ENCODE measurements at places on chromosomes 2 and 18.

DNA sequence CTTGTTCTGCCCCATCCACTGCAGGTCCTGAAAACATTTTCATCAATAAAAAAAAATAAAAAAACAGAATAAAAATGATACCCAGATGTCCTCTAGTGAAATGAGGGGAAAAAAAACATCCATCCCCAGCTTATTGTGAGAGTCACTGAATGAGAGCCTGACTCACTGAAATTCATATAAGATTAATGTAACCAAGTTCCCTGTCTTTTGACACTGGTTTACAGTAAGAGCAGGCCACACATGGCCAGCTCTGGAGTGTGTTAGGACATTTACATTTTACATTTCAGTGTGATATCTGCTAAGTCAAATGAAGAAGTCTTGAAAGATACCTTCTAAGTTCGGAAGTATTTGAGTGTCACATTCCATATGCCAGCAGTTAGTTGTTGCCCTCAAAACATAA, 21.1 kb upstream of the IL18R1 start:
- no peak for DNase-seq

DNA sequence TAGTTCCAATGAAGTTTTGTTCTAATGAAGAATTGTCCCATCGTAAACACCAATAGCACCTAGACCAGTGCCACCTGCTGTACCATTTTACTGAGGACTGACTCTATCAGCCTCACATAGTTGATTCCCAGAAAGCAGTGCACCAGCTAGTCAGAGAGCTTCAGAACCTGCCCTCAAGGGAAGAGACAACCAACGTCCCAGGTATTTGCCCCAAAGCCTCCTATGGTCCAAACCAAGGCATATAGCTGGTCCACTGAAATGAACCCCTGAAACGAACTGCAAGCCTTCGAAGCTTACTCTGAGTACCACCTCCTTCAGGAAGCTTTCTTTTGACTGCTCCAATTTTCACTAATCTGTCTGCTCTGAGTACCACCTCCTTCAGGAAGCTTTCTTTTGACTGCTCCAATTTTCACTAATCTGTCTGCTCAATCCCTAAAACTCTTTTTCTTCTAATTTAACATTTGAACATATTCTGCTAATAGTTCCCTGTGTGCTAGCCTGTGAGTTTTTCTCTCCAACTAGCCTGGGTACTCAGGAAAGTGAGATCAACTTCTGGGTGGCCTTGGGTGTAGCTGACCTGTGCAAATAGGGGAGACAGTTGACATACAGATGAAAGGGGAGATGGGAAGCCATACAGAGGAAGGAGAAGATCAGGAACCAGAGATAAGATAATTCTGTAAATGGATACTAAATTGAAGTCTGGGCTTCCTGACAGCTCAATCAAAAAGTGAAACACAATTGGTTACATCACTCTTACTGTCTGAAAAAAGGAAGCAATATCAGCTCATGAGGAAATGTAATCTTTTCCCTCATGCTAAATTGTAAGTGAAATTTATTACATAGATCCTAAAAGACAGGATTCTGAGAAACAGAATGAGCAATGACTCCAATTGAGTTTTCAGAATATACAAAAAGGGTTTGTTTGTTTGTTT, 33.5 kb upstream of the EML4 start:
- DNase-seq: no peak

DNA sequence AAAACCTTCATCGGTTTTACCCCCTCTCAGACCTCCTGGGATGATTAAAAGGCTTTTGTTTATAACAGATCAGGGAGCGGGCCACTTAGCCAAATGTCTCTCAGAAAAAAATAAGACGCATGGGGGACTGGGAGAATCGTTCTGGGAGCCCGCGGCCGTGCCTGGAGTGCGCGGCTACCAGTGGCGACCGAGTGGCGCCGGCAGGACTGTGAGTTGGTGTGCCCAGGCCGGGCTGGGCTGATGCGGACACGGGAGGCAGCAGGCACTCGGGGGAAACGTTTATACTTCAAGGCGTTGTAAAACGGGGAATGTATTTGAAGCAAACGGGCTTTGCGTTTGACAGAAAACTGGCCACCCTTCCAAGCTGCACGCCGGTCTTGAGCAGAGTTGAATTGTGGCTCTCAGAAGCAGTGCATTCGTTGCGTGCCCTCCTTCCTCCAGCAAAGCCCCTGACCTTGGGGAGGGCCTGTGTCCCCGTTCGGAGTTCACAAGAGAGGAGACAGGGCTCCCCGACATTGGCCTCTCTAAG, 4.7 kb upstream of the HOXD10 start:
- no peak for DNase-seq

GRCh38 chr2:221323513-221323912, 248.6 kb downstream of the EPHA4 start:
- DNase-seq: no peak

DNA sequence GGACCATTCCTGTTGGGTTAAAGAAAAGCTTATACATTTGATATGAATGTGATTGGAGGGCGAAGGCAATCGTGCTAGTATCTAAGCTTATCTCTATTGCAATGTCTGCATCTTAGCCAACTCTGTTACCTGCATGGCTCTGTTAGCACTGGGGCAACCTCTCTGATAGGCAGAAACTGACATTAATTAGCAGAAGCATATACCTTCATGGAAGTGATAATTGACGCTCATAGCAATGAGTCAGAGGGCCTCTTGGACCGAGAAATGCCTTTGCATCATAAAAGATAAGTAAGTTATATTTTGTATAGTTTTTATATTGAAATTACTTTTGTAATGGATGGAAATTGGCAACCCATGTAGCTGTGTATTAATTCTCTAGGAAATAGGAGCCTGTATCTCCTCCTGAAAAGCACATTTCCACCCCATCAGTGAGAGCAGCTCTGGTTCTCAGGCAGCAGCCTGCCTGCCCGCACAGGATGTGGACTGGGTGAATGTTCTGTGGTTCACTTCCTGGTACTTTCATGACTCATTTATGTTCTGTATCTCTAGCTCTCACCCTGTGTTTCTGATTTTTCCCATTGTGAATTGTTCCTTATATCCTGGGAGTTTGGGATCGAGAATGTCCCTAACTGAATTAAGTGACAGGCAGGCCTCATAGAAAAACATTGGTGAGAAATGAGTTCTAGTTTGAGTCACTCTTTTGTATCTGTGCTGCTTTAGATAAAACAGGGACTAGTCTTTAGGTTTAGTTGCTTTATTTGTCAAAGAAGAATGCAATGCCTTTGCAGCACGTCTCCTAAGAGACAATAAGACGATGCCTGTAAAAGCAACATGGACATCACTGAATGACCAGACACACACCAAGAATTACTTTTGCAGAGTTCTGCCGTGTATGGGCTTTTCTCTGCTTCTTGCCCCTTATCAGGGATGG, 344.9 kb downstream of the DCDC2C start:
- peak; percentile 10 for DNase-seq

- no peak for DNase-seq
Measured at GRCh38 chr2:146119586-146119985, 1599.7 kb upstream of the ZEB2 start.

- DNase-seq: no peak
Measured at GRCh38 chr2:240350696-240351087, 84.8 kb upstream of the GPC1 start.

- DNase-seq: no peak
Measured at GRCh38 chr2:207039225-207039624, 99.9 kb downstream of the CPO start.

- DNase-seq: no peak
Measured at GRCh38 chr2:224769489-224769888, 53.3 kb upstream of the CCDC195 start.

DNA sequence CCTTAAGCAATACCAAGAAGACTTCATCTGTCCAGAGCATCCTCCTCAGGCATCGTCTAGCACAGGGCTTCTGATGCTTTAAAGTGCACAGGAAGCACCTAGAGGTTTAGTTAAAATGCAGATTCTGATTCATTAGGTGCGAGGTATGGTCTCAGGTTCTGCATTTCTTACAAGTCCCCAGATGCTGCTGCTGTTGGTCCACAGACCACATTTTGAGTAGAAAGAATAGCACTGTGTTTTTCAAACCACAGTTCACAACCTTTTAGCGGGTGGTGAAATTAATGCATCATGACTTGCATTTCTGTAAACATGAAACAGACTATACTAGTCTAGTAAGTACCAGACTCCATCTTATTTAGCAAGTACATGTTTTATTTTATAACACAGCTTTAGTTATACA, 134.6 kb downstream of the TMEFF2 start:
- no peak for DNase-seq

GRCh38 chr2:96913117-96913397, 43.2 kb upstream of the SEMA4C start:
- DNase-seq: no peak

GRCh38 chr2:50263728-50264127, 768.2 kb downstream of the NRXN1 start:
- DNase-seq: no peak

- DNase-seq: no peak
Measured at GRCh38 chr2:178865146-178865936, 58.1 kb upstream of the TTN start.

DNA sequence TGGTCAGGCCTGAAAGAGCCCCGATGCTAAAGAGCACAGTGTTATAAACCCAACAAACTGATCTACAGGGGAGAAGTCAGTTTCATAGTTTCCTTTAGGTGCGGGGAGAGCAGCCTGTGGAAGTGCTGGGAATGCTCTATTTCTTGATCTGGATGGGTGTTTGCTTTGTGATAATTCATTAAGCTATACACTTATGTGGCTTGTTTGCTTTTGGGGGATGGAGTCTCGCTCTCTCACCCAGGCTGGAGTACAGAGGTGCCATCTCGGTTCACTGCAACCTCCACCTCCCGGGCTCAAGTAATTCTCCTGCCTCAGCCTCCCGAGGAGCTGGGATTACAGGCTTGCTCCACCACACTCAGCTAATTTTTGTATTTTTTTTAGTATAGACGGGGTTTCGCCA, 30.1 kb upstream of the CEP68 start:
- DNase-seq: no peak

DNA sequence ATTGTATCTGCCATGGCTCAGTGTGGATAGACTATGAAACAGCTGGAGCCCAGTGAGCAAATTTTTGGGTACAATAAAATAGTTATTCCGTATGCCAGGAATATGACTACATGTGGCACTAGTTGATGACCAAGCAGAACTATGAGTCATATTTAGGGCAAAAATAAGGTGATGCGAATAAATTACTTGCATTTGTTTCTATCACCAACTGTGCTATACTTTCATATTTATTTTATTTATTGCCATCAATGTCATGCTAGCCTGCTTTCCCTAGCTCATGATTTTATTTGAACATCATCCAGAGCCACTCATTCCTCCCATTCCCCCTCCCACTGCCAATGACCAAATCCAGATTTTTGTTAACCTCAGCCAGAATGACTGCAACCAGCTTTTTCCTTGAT, 13.3 kb upstream of the FAP start:
- DNase-seq: no peak

GRCh38 chr2:3959372-3959771, 256.0 kb downstream of the DCDC2C start:
- DNase-seq: no peak

DNA sequence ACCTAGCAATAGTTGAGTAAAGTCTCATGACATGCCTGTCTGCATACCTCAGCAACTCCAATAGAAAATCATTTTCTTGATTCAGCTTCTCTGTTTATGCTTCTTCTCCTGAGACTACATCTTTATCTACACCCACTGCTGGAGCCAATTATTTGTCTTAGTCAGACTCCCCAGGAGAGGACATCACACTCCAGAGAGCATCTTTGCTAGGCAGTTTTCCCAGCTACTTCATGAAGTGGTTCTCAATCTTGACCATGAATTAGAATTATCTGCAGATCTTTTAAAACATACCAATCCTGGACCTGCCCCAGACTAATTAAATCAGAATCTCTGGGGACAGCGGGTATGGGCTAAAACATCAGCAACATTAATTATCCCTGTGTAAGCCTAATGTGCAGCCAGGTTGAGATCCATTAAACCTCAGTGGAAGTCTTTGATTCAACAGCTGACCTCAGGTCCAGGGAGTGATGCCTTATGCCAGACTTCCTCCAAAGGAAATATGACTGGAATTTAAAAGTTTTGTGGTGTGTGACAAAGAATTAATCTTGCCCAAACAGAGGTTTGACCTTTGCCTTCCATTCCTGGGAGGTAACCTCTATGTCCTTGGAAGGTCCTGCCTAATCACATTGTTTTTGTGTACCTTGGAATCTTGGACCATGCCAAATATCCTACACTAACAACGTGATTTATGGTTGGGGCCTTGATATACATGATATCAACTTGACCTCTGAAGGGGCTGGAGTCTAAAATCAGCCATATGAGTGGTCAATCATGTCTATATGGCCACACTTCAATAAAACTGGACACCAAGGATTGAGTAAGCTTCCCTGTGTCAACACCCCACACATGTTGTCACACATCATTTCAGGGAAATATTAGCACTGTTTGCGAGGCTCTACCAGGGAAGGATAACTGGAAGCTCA, 99.3 kb upstream of the DNAJC10 start:
- no peak for DNase-seq

GRCh38 chr2:23012499-23012898, 372.5 kb upstream of the KLHL29 start:
- no peak for DNase-seq

- no peak for DNase-seq
Measured at GRCh38 chr2:109341355-109342255, 212.6 kb downstream of the SH3RF3 start.

DNA sequence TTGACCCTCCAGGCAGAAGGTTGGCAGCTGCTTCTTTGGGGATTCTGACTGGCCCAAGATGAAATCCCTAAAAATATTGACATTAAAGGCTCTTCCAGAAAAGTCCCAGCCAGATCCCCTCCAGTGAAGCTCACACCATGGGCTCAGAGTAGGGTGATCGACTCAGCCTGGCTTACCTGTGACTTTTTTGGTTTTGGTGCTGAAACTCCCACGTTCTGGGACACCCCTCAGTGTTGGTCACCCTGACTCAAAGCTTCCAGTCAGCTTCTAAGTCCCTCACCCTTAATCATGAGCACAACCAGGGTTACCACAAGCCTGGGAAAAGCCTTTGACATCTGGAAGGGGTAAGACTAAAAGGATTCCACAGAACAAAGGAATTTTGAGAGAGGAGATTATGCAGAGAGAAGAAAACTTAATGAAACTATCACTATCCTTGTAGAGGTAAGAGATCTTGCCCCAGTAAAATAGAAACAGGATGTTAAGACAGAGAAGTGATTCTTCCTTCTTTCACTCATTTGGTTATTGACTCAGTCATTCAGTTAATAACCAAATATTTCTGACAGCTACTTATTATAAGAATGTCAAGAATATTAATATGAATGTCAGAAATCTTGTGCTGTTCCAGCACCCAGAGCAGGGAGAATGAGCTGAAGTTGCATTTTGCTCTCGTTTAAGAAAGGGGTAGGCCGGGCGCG, 66.8 kb upstream of the SEC11C start:
- DNase-seq: no peak

DNA sequence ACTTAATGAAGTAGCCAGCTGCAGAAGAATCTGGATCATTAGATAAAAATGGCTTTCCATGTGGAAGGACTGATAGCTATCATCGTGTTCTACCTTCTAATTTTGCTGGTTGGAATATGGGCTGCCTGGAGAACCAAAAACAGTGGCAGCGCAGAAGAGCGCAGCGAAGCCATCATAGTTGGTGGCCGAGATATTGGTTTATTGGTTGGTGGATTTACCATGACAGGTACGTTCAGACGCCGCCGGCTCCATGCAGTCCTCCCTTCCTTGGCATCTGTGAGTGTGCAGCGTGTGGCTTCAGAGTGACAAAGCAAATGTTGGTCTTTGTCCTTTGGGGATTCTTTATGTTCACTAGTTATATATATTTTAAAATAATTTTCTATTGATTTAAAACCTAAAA, 1.8 kb downstream of the SLC5A7 start:
- DNase-seq: no peak
